ENCODE measurements at places on chromosomes 3 and 15.

GRCh38 chr3:99373088-99373845 lies 265.1 kb upstream of the COL8A1 start:
- DNase-seq, result no peak

DNA sequence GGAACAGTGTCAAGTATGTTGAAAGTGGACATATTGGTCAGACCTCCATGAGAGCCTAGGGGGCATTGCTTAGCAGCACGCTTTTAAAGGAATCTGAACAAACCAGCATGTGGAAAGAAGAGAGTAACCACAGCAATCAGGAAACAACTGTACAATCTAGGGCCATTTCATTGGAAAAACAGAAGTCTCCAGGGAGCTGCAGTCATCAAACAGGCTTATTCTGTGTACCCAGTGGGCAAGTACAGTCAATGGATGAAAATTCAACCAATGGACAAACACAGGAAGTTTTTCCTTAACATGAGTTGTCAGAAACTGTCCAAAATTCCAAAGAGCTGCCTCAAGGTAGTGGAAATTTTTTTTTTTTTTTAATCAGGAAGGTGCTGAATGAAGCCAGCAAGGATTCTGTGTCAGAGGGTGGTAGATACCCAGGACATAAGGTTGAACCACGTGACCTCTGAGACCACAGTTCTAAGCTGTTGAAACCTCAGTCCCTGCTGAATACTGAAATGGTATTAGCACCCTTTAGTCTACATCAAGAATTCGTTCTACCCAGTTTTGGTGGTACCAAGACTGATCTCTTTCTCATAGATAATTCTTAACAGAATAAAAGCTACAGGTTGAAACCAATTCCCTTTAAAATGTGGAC lies 4.4 kb upstream of the DLG1 start:
- no peak for DNase-seq

DNA sequence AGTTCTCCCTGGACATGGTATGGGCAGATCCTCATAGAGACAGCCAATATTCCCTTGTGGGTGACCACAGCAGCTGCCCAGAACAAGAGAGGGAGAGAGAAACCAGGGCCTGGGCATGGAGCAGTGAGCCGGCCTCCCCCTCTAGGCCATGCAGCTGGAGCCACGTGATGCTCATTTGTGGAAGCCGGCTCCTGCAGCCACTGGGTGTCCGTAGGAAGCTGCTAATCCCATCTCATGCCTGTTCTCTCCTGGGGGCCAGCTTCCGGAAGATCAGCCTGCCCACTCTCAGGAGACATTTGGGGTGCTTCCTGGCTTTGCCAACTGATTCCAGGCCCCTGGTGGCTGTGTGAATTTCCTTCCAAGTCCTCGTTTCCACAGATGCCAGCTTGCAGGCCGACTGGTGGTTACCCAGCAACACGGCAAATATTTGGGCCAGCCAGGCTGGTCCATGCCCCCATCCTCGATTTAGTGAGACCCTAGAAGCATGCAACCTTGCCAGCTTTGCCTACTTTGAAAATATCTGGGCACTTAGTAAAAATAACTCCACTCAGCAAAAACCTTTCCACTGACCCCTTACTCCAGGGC lies 55.3 kb downstream of the LINGO1 start:
- no peak for DNase-seq

GRCh38 chr15:60511351-60512031 lies 32.5 kb upstream of the ICE2 start:
- DNase-seq, result no peak

DNA sequence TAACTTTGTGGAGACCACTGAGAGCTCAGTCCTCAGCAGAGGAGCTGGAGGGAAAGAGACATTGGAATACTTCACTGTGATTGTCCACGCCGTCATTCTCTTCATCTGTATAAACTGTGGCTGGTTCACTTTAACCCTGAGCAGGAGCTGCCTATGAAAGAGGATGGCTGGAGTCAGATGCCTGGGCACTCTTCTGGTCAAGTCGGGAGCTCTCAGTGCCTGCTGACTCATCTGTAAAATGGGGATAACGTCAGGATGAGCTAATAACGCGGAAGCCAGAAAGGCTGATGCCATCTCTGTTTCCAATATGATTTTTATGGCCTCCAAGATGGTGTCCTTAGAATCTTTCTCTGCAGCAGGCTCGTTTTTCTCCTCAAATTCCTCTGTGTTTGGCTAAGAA lies 51.6 kb upstream of the MRPS22 start:
- DNase-seq, result no peak

DNA sequence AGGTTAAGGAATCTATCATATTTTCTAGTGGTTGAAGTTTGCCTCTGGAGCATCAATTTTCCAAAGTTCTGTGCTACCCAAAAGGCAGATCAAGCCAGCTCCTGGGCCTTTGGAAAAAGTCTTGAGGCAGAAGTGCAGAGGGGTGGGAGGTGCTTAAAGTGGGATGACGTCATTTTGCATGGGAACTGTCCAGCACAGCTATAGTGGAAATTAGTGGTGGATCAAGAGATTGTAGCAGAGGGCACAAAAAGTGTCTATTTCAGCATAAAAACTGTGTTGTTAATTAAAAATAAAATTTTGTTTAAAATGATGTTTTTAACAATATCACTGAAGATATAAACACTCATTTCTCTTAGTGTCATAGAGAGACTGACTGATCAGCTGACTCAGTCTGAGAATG lies 221.9 kb downstream of the LRRN1 start:
- DNase-seq, result no peak

DNA sequence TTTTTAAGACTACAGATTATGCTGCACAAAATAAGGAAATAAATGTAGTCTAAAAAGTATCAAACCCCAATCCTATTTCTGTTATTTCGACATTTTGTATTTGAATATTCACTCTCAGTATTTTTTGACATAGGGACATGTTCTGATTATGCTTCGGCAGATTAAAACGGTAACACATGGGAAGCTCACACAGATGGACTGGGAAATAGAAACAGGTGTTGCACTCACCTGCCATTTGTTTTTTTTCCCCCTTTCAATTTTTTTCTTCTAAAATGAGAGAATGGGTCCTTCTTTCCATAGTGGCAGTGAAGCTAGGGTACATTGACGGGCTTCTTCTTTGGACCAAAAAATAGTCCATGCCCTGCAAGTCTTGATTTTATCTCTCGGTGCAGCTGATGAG lies 163.1 kb downstream of the MYRIP start:
- DNase-seq, result no peak

- DNase-seq, result no peak
Measured at GRCh38 chr15:39504808-39505207, 76.1 kb upstream of the THBS1 start.

- DNase-seq, result no peak
Measured at GRCh38 chr15:99096894-99097426, 7.9 kb upstream of the SYNM start.

DNA sequence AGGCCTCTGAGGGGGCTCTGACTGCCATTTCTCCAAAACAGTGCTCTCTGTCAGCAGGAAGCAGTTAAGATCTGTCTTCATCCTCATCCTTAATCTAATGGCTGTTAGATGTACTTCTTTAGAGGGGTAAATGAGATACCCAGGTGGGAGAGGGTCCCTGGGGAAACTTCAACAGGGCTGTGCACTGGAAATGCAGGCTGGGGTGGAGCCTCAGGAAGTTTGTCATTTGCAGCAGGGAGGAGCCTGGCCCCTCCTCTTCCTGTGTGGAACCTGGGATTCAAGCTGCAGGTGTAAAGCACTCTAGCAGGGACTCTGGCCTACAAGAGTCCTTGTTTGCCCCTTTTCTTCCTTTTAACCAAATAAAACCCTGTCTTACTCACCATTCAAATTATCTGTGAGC lies 1173.6 kb downstream of the OTOL1 start:
- no peak for DNase-seq

- DNase-seq, result no peak
Measured at GRCh38 chr3:3027976-3028567, 82.1 kb downstream of the IL5RA start.
